ENCODE measurements at places on chromosomes 1 and 21.
A peak's percentile ranks its signal among the peaks of the same experiment; 100 is the strongest.

GRCh38 chr1:59046730-59047157, 250.2 kb upstream of the FGGY start:
- DNase-seq: peak; percentile 18

GRCh38 chr1:180928331-180929230, 15.9 kb downstream of the KIAA1614 start:
- no peak for DNase-seq

DNA sequence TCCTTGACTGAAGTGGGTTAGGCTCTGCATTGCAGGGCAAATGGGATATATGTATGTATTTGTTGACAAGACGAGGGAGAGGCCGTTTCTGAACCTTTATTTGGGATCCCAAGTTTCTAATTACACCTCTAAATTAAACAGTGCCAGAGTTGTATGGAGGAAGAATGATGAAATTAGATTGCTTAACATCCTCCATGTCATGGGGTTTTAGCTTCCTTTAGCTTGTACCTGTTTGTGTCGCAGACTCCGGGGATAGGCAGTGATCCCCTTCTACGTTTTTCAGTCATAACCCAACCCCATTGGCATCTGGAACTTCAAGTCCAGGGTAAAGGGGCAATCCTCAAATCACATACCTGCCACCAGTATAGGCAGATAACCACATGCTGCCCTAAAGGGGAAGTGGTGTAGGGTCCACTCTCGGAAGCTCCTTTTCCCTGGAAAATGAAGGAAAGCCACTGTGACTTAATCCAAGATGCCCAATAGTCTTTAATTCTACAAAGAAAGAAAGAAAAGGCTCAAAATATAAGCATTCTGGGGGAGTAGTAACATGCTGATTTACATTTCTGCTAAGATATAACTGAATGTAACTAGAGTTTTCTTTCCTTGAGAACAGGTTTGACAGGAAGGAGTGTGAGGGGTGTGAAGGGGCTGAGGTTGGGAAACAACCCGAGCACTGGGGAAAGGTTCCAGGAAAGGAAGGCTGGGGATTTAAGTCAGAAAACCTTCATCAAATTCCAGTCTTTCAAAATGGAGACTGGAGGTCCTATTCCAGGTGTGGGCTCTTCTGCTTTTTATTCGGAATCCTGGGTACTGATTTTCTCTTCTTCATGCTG, 77.6 kb downstream of the RGL1 start:
- no peak for DNase-seq

- DNase-seq: no peak
Observed at GRCh38 chr21:31276663-31277062, 67.4 kb downstream of the TIAM1 start.

GRCh38 chr21:44298301-44298700, 1.6 kb upstream of the PFKL start:
- peak; percentile 14 for DNase-seq

DNA sequence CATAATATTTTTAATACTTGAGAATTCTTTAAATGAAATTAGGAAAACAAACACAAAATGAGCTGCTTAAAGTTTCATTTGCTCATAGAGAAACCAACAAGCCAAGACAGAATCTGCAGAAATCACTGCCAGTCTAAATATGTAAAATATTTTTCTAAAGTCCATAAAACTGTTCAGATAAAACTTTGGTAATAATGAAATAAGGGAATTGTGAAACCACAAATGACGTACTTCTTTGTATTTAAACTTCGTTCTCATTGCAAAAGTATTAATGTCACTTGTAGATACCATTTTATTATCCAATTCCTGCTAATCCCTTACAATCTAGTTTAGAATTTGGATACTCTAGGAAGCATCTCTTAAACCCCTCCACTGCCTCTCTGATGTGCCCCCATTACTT, 234.5 kb upstream of the NEGR1 start:
- DNase-seq: no peak

GRCh38 chr1:185774394-185774793, 40.2 kb downstream of the HMCN1 start:
- no peak for DNase-seq

DNA sequence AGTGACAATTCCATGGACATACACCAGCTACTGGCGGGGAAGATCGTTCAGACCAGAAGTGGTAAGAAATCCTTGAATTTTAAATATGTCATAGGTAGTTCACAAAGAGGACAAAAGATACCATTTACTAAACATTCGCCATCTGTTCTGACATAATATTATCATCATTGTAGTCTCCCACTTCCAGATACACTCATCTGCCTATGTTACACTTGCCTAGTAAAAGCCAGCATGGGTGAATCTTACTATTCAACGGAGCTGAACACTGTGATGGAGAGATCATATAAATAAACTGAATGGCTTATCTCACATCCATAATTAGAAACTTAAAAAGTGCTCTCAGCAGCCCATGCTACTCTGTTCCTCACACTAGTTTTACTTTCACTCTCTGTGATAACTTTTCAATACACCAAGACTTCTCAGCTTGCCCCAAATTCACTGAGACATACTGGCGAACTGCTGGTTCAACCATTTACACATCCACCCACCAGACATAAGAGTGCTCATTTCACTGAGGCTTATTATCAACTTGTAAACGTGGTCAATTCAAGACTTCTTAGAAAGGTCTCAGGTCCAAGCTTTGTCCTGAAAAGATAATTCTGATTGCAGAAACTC, 463 bp upstream of the PRRC2C start:
- no peak for DNase-seq

- DNase-seq: no peak
Observed at GRCh38 chr21:42653231-42654061, at the start of gene PDE9A. Gene PDE9A, plus strand, starts transcription at chr21:42653621. Its CDS starts 194 bp downstream, at chr21:42653815.

- no peak for DNase-seq
Observed at GRCh38 chr1:178564086-178564782, 51.3 kb downstream of the TEX35 start.

GRCh38 chr21:35529171-35529863, 480.2 kb upstream of the RUNX1 start:
- peak; percentile 25 for DNase-seq

DNA sequence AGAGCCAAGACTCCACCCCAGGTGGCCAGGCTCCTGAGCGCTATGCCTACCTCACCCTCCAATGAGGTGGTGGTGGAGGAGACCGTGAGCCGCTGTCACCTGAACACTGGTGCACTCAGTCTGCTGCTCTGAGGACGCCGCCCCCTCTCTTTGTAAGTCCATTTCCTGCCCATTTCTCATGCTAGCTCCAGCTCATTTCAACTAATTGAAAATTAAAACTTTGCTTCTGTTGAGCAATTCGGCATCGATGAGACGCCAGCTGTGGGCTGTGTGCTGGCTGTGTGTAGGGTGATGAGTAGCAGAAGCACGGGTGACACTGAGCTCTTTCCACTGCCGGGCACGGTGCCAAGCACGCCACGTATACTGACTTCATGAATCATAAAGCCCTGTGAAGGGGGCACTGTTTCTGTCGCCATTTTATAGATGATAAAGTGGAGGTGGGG, 11.2 kb downstream of the TNFRSF1B start:
- peak; percentile 85 for DNase-seq

DNA sequence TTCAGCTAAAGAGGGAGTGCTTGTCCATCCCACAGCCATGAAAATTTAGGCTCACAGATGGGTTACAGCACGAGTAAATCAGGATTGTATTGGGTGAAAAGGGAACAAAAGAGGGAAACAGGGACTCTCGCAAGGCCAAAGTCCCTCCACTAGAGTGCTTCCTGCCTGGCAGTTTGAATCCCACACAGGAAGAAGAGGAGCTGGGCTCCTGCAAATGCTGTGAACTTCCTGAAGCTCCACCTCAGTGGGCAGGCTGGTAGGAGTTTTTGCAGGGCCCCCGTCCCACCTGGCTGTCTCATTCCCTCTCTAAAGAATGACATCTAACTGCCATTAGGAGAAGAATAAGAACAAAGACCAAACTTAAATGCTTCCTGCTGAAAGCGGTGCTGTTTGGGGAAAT, 712.0 kb upstream of the PRMT6 start:
- no peak for DNase-seq

DNA sequence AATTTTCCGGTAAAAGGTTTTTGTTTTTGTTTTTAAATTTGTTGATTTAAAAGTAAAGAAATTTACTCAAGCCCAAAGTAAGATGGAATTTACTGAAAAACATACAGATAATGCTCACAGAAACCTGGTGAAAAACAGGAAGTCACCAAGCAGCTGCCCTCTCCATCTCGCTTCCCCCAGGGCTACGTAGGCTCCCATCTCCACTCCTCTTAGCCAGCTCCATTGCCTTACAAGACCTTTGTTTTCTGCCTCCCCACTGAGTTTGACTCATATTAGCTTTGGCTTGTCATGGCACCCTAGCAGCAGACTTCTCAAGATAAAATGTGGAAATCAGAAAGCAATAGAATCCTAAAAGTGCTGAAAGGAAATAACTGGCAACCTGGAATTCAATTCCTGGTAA, 57.9 kb downstream of the PHTF1 start:
- DNase-seq: no peak

GRCh38 chr1:77539519-77540142, 142.8 kb downstream of the ZZZ3 start:
- DNase-seq: peak; percentile 93

GRCh38 chr1:17356387-17357026, 15.5 kb upstream of the PADI6 start:
- no peak for DNase-seq

GRCh38 chr21:28761674-28762356, 230.9 kb downstream of the LTN1 start:
- peak; percentile 64 for DNase-seq

GRCh38 chr1:200708769-200709168, 29.9 kb upstream of the CAMSAP2 start:
- peak; percentile 44 for DNase-seq

GRCh38 chr1:2098839-2099785, 48.9 kb downstream of the PRKCZ start:
- DNase-seq: no peak

DNA sequence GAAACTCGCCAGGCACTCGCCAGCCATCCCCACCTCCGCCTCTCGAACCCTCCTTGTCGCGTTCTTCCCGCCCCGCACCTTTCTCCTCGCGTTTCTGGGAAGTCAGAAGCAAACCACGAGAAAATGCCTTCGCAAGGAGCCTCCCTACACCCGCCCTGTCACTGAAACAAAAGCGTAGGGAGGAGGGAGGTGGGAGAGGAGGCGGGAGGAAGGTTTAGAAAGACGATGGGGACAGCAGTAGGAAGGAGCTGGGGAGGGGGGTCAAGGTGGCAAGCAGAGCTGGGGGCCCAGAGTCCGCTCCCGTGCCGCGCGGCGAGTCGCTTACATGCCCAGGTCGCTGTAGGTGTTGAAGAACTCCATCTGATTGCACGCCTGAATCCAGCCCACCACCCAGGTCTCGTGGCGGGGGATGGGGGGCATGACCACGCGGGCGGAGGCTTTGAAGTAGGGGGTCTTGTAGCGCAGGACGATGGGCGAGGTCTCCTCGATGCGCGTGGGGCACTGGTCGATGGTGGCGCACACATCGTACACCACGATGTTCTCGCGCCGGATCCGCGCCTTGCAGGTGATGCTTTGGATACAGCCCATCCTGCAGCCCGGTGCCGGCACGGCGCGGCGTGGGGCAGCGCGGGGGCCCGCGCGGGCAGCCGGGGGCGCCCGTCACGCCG, 1.0 kb downstream of the FAM78B start:
- no peak for DNase-seq

GRCh38 chr1:61481315-61481715, 243.6 kb downstream of the TM2D1 start:
- DNase-seq: peak; percentile 41

DNA sequence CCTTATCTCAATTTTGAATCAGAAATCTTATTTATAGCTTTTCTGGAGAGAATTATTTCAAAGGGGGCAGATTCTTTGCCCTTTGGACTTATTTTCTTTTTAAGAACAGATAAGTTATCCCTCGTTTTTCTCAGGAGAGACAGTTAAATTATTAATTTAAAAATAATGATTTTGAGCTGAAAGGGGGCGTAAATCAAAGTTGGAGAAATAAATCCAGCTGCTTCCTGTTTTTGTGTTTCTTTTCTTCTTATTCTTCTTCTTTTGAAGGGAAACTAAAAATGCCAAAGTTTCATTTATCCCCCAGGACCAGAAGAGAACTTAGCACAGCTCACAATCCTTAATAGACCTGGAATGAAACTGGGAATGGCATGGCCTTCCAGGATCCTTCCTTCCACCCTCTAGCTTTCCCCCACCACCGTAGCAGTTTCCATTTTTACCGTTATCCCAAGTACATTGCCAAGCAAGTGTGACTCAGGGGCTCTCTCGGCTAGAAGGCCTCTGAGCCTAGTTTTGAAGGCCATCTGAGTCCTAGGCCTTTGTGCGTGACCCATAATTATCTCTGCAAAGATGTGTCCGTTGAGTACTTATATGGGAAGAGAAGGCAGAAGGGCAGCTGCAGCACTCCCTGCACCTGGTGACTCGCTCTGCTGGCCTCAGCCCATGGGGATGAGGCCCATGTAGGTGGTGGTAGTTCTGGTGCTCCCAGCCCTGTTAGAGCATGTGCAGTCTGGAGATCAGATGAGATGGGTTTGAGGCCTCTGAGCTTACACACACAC, 181.7 kb downstream of the ROR1 start:
- DNase-seq: no peak

DNA sequence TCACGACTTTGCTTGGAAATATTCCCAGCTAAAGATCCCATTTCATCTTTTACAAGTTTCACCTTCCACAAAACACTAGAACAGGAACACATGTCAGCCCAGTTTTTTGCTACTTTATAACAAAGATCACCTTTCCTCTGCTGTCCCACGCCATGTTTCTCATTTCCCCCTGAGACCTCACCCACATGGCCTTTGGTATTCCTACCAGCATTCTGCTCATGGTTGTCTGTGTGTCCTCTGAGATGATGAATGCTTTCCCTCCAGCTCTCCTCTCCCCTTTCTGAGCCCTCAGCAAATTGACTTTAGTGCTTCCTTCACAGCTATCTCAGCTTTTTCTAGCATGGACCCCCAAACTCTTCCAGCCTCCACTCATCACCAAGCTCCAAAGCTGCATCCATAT, 32.3 kb upstream of the ABCG1 start:
- DNase-seq: no peak

DNA sequence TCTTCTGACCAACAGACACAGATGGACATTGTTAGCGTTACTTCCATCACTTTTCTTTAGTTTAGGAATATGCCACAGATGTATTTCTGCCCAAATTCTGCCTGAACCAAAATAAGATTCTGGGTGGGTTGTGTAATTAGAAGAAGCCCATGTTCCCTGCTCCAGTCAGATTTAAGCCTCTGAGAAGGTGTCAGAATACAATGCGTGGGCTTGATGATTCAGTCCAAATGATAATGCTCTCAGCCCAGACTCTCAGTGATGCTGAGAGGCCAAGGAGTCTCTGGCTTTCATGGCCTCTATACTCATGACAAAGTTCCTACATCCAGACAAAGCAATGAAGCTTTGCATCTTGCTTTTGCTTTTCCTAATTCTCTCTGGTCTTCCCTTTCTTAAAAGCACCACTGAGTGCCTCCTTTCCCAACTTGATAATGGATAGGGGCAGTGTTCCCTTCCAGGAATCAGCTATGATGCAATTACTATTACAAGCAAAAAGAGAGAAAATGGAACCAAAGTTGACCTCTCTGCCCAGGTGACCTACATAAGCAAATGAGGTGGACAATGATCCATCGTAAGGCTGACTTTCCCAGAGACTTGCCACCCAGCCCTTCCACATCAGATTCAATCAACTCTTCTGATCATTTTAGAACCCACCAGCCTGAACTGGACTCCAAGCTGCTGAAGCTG, 8.8 kb downstream of the SEC16B start:
- no peak for DNase-seq

Data from EL (cell line).